Stimulated activated CD4-positive, alpha-beta T cell treated with anti-CD3 and anti-CD28 coated beads, Interleukin-2, amount 100 ng/mL, for 24 hours (primary cell): ENCODE measurements at places on chromosomes 2 and 18.

GRCh38 chr18:28003451-28003850 lies 173.5 kb downstream of the CDH2 start:
- DNase-seq: no peak

DNA sequence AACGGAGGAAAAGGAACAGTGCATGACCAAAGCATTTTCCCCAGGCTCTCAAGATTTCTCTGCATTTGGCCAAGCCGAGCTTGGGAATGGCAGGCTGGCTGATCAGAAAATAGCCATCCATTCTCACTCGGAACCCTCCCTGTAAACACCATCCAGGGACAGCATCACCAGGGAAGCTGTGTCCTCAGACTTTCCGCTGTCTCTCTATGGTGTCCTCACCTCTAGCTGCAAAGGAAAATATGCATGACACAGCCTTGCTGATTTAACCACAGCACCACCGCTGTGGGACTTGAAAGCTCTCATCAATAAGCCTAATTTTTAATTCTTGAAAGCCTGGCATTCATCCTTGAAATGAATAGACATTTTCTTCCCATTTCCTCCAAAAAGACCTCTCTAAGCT lies 311.7 kb downstream of the EIPR1 start:
- DNase-seq: no peak

GRCh38 chr2:219437690-219438206 lies 3.1 kb downstream of the SPEG start:
- DNase-seq: no peak

DNA sequence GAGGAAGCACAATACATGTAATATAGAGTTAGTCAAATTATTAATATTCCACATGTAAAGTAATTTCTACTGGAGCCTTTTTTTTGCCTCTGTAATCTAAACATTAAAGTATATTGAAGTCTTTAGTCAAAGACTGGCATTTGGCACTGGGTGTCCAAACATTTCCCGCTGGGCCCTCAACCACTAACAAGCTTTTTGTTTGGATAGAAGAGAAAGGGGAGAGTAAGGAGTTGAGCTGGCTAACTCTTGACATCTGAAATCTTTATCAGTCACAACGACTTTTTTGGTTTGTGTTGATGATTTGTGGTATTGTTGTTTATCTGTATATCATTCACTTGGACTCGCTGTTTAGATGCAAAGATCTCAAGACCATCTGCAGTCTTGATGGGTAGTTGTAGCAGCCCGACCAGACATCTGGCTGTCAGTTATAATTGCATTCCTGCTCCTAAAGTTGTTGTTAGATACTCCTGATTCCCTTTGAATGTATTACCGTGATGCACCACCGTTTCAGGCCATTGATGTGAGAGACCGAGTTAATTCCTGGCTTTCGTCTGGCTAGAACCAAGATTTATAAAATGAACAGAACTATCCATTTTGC lies 379.6 kb downstream of the MTX2 start:
- DNase-seq: no peak

DNA sequence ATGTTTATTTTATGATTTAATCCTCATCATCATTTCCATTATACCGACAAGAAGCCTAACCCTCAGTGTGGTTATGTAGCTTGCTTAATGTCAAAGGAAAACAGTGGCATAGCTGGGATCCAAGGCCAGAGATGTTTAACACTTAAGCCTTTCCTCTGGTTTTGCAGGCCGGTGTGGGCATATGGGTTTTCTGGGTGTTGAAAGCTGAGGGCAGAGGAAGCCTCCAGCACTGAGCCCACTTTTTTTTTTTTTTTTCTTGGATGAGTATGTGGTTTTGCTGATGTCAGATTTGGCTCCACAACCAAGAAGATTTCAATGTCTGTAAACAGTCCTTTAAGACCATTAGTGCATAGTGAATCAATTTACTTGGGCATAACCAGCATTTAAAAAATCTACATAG lies 41.3 kb downstream of the LHCGR start:
- DNase-seq: no peak

DNA sequence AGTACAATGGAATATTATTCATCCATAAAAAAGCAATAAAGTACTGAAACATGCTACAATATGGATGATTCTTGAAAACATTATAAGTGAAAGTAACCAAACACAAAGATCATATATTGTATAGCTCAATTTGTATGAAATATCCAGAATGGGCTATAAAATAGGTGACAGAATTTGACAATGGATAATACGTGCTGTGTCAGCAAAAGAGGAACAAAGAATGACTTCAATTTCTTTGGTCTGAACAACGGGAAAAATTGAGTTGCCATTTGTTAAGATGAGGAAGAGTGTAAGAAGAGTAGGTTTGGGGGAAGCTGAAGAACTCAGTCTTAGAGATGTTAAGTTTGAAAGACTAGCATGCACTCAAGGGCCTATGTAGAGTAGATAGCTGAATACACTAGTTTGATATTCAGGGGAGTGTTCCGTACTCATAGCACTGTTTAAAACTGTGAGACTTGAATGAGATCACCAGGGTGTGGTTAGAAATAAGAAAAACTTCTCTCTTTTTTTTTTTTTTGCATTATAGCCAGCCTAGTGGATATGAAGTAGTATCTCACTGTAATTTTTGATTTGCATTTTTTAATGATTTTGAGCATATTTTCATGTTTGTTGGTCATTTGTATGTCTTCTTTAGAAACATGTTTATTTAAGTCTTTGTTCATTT lies 213.6 kb downstream of the NR4A2 start:
- no peak for DNase-seq

DNA sequence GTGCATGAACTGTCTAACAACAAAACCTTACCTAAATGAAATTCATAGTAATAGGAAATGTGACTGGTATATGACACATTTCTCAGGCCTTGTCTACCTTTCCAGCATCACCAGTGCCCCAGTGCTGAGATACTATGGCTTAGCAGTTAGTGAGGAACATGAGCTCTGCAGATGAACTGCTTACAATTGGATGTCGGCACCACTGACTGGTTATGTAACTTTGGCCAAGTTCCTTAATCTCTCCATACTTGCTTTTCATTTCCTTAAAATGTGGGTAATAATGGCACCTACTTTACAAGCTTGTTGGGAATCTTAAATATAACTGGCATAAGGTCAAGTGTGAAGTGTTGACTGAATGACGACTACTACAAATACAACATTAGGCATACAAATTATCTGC lies 136.3 kb downstream of the OLA1 start:
- no peak for DNase-seq

GRCh38 chr18:13603304-13604019 lies 122.9 kb downstream of the FAM210A start:
- no peak for DNase-seq

GRCh38 chr18:3172097-3172496 lies 47.7 kb downstream of the MYOM1 start:
- no peak for DNase-seq

GRCh38 chr18:55265130-55265675 lies 305.9 kb upstream of the CCDC68 start:
- DNase-seq: no peak

- DNase-seq: no peak
Measured at GRCh38 chr18:37368110-37368954, 197.3 kb downstream of the CELF4 start.

DNA sequence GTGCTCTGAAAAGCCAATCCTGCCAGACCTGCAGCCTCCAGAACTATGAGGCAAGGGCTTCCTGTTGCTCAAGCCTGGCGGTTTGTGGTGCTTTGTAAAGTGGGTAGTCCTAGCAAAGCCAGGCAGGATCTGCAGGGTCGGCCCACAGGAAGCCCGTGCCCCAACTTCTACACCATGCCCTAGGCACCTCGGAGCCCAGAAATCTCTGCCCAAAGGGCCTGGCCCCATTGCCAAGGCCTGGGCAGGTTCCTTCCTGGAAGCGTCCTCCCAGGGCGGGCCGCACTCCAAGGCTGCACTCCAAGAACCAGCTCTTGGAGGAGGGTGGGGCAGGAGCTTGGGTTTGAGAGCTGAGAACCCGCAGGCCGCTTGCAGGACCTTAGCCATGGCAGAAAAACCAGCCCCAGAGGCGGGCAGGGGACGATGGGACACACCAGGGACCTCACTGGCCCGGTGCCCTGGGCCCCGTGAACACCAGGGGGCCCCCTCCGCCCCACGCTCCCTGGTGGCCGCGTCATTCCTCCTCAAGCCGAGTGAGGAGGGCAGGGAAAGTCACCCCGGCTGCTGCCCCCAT lies 37.2 kb upstream of the ID2 start:
- DNase-seq: no peak

DNA sequence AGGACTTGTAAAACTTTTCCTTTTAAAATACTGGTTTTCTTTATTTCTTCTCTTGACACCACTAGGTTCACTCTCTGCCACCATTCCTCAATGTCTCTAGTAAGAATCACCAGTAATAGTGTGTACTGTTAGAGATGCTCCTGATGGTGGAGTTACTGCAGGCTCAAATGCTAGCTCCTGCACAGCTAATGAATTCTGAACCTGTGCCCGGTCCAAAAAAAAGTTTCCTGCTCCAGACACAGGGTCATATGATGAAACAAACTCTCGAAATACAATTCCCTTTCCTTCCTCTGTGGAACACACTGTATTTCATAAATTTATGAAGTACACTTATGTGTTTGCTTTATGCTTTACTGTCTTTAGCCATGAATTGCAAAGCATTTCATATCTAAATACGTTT lies 19.2 kb downstream of the PMS1 start:
- no peak for DNase-seq

DNA sequence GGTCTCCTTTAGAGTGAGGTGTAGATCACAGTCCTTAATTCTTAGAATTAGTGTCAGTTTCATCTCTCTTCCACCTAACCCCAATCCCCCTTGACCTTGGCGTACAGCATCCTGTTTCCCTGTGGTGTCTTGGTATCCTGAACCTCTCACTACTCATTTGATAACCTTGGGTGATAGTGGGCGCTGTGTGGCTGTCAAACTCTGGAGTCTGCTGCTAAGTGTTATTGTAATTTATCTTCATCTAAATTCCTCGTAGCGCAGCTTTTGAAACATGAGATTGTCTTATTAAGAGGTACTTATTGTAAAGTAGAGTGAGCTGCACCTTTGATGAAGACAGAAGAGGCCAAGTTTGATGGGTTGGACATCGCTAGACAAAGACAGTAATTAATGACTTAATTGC lies 222.6 kb upstream of the SPRED2 start:
- no peak for DNase-seq

GRCh38 chr2:149652926-149653325 lies 65.4 kb upstream of the MMADHC start:
- no peak for DNase-seq

DNA sequence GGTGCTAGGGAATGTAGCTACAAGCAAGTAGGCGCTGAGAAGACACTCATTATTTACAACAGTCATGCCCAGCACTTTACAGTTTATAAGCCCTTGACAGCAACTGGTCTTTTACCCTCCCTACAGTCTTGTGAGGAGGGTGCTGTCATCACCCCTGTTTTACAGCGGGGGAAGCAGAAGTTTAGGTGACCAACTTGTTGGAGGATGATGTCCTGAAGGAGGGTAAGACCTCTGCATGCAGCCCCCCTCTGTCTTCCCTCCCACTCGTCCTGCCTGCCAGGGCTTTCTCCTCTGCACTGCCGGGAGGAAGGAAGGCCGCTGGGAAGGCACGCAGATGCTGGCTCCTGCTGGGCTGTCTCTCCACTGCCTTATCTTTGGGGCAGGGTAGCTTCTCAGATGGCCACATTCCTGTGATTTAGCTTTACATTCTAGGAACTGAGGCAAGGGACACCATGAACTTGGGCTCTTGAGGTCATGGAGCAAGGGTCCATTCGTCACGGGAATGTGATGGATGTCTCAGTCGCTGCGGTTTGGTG lies 972 bp downstream of the IL1R1 start:
- DNase-seq: no peak

GRCh38 chr2:64854773-64855237 lies 134.4 kb upstream of the SLC1A4 start:
- no peak for DNase-seq
